Stimulated activated CD4-positive, alpha-beta T cell treated with anti-CD3 and anti-CD28 coated beads, Interleukin-4, amount 100 ng/mL, for 4 hours (primary cell): ENCODE measurements at places on chromosomes 1 and 21.

GRCh38 chr1:244301595-244302130 lies 150.0 kb downstream of the ADSS2 start:
- DNase-seq: no peak

DNA sequence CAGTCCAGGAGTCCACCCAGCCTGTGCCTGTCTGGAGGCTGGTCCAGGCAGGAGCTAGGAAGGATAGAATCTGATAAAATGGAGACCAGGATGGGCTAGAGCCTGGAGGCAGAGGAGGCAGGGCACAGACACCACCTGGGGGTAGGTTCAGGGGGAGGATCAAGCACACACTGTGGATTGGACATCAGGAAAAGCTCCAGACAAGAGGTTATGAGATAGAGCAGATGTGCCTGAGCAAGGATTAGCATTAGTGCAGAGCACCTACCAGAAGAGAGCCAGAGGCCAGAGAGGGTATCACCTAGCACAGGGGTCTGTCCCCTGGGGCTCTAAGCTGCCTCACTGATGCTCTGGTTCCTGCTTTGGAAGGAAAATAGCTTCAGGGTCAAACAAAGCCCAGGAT lies 216.7 kb upstream of the ZC3H12A start:
- DNase-seq: no peak

DNA sequence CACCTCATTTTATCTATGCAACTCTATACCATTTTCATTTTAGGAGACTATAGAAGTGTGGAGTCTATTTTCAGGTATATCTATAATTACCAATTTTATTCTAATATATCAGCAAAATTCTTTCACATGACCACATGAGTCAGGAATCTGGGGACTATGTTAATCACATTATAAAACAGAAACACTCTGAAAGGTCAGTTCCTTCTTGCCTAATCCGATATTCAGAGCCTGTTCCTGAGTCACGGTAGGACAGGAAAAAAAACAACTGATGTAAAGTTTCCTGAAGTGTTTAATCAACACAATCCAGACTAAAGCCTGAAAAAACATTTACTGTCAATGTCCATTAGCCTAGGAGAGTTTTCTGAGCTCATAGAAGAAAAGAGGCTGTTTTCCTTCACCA lies 1902.3 kb downstream of the NCAM2 start:
- no peak for DNase-seq

DNA sequence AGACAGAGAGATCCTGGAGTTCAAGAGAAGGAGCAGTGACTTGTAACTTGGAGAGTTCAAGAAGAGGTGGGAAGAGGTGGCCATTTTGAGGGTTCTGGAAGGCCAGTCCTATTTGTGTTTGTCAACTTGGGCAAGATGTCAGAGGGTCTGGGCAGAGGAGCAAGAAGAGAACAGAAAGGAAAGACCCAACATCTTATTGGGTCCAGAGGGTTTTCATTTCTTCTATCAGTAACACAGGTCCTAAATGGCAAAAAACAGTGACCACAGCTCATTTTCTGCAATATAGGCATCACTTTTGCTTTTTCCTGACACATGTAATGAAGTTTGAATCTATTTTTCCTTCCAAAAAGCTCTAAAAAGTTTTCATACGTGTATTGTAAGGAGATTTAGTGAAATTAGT lies 38.3 kb upstream of the MAP10 start:
- DNase-seq: no peak

DNA sequence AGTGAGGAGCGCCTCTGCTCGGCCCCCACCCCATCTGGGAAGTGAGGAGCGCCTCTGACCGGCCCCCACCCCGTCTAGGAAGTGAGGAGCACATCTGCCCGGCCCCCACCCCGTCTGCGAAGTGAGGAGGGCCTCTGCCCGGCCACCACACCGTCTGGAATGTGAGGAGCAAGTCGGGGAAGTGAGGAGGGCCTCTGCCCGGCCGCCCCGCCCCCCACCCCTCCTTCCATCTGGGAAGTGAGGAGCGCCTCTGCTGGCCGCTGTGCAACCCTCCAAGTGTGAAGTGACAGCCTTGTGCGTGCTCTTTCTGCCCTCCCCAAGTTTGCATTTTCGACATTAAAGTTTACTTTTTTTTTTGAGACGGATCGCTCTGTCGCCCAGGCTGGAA lies 5.1 kb upstream of the ZZZ3 start:
- no peak for DNase-seq

DNA sequence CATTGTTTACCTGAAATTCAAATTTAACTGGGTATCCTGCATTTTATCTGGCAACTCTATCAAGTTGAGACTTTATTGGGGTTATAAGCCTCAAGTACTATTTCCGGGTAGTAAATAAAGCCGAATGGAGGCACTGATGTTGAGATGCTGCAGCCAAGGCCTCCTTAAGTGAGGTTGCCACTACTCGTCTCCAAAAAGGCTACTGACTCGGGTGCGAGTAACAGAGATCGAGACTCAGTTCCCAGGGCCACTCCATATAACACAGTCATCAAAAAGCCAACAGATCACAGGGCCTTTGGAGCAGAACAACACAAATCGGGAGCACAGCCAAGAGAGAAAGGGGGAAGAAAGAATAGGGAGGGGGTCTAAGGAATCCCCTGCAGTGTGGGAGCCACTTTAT lies 524 bp downstream of the COPA start:
- DNase-seq: no peak

- DNase-seq: no peak
These were observed 107.7 kb upstream of the ERRFI1 start for GRCh38 chr1:8133657-8134430.
